ENCODE measurements at places on chromosomes 13 and 19.
A peak's percentile ranks its signal among the peaks of the same experiment; 100 is the strongest.

DNA sequence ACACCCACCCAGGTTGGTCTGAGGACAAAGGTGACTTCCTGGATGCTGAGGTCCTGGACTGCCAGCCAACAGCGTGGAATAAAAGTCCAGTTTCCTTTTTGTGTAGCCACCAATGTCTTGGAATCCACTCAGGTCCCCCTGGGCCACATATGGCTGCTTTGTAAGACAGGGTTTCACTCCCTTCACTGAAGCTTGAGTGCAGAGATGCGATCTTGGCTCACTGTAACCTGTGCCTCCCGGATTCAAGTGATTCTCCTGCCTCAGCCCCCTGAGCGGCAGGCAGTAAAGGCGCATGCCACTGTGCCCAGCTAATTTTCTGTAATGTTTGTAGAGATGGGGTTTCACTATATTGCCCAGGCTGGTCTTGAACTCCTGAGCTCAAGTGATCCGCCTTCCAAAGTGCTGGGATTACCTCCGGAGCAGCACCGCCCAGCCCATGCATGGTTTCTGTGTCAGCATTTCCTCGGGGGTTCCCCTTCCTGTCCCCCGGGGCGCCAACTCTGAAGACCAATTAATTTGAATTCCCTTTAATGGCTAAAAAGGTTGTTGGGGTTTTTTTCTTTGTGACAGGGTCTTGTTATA, 17.5 kb downstream of the KANK2 start:
- no peak for DNase-seq

GRCh38 chr13:25654322-25654721, 282.5 kb downstream of the ATP8A2 start:
- DNase-seq: no peak

GRCh38 chr19:53598361-53598760, 33.4 kb upstream of the DPRX start:
- DNase-seq: no peak

DNA sequence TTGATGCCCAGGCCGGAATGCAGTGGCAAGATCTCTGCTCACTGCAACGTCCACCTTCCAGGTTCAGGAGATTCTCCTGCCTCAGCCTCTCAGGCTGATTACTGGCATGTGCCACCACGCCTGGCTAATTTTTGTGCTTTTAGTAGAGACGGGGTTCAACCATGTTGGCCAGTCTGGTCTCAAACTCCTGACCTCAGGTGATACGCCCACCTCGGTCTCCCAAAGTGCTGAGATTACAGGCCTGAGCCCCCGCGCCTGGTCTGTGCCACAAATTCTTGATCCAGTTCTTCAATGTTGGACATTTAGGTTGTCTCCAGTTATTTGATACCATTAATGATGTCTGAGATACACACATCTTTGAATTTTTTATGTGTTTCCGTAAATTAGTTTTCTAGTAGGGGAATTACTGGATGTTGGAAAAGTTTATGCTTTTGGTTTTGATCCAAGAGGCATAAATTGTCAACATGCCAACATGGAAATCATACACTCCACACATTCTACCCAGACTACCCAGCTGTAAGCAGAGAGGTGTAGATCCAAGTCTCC, 525 bp upstream of the COG3 start:
- no peak for DNase-seq

DNA sequence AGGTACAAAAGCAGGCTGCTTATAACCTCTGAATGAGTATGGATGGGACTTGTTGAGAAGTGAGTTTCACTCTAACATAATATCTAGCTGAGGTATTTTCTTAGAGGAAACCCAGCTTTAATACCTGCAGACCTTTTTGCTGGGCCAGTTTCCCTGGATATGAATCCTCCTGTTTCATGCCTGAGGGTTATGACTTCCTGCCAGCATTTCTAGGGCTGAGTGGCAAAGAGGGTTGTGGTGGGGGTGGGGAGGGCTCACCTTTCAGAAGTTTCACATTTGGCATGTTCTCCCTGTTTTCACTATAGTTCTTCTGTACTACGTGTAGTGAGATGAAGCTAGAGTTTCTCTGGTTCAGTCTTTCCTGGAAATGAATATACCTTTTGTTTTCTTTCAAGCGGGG, 73.7 kb downstream of the LACC1 start:
- DNase-seq: no peak

DNA sequence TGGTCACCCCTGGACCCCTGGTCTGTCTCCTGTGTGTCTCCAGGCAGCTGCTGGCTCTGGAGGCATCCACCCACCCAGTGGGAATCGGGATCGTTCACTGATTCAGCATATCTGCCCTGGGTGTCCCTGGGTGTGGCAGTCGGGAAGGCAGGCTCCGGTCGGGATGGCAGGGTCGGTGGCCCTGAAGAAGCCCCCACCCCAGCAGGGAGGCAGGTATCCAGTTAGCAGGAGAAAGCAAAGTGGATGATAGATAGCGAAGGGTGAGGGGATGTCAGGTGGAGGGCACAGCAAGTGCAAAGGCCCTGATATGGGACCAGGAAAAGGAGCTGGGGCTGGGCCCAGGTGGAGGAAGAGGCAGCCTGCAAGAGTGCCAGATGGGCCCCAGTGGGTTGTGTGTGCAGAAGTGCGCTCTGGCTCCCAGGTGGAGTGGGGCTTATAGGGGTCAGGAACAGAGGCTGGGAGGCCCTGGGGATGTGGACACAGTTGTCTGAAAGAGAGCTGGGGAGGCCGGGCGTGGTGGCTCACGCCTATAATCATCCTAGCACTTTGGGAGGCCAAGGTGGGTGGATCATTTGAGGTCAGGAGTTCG, 2.3 kb downstream of the SSBP4 start:
- no peak for DNase-seq

DNA sequence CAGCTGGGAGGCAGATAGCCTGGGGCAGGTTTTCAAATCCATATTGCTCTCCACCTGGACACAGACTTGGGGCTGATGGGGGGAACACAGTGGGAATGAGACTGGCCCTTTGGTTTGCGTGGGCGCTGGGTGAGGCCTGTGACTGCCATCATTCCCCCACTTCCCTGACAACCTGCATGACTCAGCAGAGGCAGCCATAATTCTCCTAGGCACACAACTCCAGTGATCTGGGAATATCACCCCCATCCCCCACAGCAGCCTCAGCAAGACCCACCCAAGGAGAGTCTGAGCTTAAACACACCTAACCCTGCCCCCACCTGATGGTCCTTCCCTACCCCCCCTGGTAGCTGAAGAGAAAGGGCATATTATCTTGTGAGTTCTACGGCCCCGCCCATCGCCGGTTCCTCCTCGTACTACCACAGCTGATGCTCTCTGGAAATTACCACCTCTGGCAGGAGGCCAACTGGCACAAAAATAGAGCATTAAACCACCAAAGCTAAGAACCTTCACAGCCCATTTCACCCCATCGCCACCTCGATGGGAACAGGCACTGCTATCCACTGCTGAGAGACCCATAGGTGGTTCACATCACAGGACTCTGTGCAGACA, 71.0 kb downstream of the RNF17 start:
- DNase-seq: no peak

GRCh38 chr13:67147342-67148133, 82.6 kb downstream of the PCDH9 start:
- peak; percentile 29 for DNase-seq

Measured in pulmonary artery endothelial cell (primary cell).